Jurkat, Clone E6-1 (cell line): ENCODE measurements at places on chromosomes 7 and 10.

DNA sequence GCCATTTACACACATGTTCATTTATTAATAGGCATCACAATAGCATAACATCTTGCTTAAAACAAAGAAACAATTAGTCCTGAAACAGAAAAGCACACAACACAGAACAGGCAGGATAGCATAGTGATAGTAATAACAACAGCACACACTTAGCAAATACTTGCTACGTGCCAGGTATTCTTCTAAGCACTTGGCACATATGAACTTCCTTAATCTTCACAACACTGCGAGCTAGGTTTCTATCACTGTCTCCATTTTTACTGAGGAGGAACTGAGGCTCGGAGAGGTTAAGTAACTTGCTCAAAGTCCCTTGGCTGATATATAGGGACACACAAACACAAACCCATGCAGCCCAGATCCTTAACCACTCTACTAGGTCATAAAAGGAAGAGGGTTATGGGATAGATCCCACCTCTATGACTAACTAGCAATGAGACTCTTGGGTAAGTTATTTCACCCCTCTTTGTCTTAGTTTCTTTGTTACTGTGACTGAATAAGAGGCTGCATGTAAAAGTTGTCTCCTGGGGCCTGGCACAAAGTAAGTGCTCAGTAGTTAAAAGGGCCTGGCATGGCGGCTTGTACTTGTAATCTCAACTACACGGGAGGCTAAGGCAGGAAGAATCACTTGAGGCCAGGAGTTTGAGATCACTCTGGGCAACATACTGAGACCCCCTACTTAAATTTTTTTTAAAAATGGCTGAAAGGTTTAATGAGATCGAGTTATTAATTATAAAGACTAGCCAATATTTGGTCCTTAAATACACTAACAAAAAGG, 181.0 kb upstream of the RHOBTB1 start:
- no peak for DNase-seq

DNA sequence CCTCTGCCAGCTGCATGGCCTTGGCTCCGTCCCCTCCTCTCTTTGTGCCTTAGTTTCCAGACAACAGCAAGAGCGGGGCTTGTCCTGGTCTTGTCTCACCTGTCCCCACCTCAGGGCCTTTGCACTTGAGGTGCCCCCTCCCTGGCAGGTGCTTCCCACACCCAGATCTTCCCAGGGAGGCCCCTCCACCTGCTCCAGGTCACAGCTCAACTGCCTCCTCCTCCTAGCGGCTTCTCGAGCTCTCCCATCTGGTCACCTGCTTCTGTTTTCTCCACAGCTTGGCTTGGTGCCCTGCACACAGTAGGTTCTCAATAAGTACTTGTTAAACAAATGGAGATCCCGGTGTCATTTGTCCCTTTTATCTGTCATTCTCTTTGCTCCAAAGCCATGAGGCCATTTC, 64.3 kb upstream of the ZNF716 start:
- no peak for DNase-seq

- no peak for DNase-seq
These were observed 19.9 kb downstream of the ANTXRL start for GRCh38 chr10:46306516-46307184.

- no peak for DNase-seq
These were observed 194.1 kb downstream of the DGKI start for GRCh38 chr7:137652721-137653120.

DNA sequence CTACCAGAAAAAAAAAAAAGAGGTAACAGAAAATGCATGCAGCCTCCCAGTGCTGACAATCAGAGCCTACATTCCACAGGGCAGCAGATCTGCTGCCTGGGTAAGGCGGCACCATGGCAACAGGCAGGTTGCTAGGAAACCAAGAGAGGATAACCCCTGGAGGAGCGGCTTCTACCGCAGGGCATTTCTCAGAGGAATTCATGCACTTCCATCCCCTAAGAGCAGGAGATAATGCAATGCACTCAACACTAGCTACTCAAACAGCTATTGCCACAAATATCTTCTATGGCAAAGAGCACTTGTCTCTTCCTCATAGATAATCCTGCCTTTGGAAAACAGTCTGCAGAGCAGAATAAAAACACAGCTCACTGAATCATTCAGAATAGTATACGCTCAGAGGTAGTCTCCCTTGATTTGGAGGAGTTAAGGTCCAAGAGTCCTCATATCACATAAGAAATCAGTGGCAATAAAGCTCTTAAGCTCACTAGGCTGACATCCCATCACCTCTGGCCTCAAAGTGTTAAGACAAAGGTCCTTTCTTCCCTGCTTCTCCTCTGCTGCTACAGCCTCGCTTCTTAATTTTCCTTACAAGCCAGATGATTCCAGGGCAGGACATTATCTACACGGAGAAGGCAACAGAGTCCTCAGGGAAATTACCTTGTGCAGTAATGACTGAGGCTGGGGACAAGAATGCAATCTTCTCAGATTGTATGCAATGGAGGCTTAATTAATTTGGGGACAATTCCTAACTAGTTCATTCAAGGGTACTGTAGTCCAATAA, 10.7 kb downstream of the PSAP start:
- peak; percentile 83 for DNase-seq

GRCh38 chr10:32207544-32207943, 139.4 kb downstream of the EPC1 start:
- peak; percentile 14 for DNase-seq

- DNase-seq: no peak
These were observed 70.1 kb downstream of the COBL start for GRCh38 chr7:51246258-51247245.

DNA sequence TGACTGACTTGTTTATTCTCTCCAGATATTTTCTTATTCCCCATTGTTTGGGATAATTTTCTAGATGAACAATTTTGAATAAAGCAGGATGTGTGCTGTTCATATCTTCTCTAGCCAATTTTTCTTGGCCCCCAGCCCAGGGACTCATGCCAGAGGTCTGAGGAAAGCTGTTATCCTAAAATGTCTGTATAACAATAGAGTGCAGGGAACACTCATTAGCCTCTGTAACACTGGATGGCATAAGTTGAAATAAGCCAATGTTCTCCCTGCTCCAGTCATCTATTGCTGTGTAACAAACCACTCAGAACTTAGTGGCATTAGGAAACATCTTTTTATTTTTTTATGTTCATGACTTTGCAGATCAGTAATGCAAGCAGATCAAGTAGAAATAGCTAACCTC, 121.7 kb upstream of the TRIM24 start:
- DNase-seq: no peak
